ENCODE measurements at places on chromosomes 1 and 21. TPM values are rescaled to one million over a fixed set of nuclear protein-coding genes. Genes with fewer than 3 reads are reported as not detected.
A peak's percentile ranks its signal among the peaks of the same experiment; 100 is the strongest.

DNA sequence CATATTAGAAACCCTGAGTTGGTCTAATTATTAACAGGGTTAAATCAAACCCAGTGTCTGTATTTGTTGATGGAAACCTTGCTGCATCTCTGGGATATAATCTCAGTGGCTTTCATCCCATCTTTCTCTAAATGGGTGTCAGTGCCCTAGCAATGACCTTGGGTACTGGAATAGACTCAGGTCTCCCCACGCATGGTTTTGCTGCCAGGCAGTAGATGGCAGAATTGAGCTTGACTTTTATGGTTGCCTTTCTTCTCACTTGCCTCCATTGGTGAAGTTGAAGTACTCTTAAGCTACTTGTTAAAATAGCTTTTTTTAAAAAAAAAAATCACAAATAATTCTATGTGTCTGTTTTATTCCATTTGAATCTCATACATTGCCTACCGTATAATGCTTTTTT is 81.8 kb upstream of the HMCN1 start:
- peaks cover 8% of the 10 kb centered on the region for H3K4me1 ChIP-seq
- DNase-seq = no peak
- H3K4me3 ChIP-seq = no peak overlapping the region
- H3K27me3 ChIP-seq = no peaks in the 10 kb centered on the region

DNA sequence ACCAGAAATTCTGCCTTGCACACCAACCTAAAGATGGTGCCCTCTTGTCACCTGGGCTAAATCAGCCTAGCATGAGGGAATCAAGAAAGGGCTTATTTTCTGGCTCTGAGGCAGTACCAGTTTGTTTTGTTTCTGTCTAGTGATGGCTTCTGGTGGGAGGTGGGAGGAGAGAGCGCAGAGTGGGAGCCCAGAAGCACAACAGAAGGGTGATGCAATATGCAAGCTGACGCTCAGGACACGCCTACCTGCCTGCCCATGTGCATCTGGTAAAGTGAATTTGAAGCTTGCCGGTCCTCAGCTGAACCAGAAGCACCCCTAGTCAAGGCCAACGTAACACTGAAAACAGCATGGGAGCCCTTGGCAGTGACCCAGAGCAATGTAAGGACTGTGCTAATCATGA is 138.4 kb upstream of the TIAM1 start:
- no peak for DNase-seq
- H3K4me3 ChIP-seq = no peak overlapping the region
- H3K4me1 ChIP-seq = no peaks in the 10 kb centered on the region
- no peaks in the 10 kb centered on the region for H3K27me3 ChIP-seq
- H3K36me3 ChIP-seq = no peaks in the 10 kb centered on the region

GRCh38 chr1:216914974-216915373 is 191.7 kb upstream of the ESRRG start:
- no peaks in the 10 kb centered on the region for H3K4me1 ChIP-seq
- H3K4me3 ChIP-seq = no peak overlapping the region
- DNase-seq = no peak

DNA sequence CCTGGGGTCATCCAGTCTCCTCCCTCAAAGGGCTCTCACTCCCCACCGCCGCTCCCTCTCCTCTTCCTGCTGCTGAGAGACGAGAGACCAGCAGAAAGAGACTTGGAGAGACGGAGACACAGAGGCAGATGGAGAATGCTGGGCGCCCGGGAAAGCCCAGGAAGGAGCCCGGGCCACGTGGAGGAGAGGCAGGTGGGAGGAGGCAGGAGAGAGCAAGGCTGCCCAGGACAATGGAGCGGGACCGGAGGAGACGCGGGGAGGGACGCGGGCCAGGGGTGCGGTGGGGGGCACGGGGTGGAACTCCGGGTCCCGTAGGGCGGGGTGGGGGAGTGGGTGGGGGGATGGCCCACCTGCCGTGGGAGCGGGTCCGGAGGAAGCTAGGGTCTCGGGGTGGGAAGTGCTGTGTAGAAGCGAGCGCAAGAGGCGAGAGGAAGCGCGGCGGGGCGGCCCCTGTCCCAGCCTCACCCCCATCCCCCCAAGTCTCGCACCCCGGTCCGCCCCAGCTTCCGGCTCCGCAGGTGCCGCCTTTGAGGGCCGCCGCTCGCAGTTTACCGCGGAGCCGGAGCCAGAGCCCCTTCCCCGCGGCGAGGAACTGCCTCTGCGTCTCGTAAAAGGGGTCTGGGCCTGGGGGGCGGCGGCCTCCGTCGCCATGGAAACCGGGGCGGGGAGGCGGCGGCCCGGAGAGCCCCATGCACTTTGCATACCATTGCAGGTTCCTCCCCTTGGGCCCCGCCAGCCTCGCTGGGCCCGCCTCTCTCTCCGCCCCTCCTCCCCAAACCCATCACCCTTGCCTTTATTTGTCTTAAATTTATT is 11.7 kb upstream of the EPHA2 start:
- DNase-seq = peak; percentile 90
- H3K4me1 ChIP-seq = peaks cover 13% of the 10 kb centered on the region
- no peaks in the 10 kb centered on the region for H3K36me3 ChIP-seq
- H3K27ac ChIP-seq = peak overlapping the region; percentile 81
- no peaks in the 10 kb centered on the region for H3K27me3 ChIP-seq
- H3K4me3 ChIP-seq = peak overlapping the region; percentile 55

- no peak overlapping the region for H3K27ac ChIP-seq
- no peak overlapping the region for H3K4me3 ChIP-seq
- H3K4me1 ChIP-seq = peaks cover 19% of the 10 kb centered on the region
- no peaks in the 10 kb centered on the region for H3K27me3 ChIP-seq
- H3K36me3 ChIP-seq = no peaks in the 10 kb centered on the region
- DNase-seq = no peak
These were observed 11.8 kb downstream of the NOS1AP start for GRCh38 chr1:162081316-162081715.

- peaks cover 19% of the 10 kb centered on the region for H3K4me1 ChIP-seq
- H3K27ac ChIP-seq = peak overlapping the region; percentile 0
- H3K4me3 ChIP-seq = no peak overlapping the region
- peak; percentile 41 for DNase-seq
- H3K27me3 ChIP-seq = no peaks in the 10 kb centered on the region
These were observed 44.9 kb downstream of the ACOT7 start for GRCh38 chr1:6348511-6349191.

- no peaks in the 10 kb centered on the region for H3K36me3 ChIP-seq
- no peak overlapping the region for H3K27ac ChIP-seq
- no peaks in the 10 kb centered on the region for H3K4me1 ChIP-seq
- no peak overlapping the region for H3K4me3 ChIP-seq
These were observed 15.9 kb upstream of the IFNAR1 start for GRCh38 chr21:33308586-33309490.

DNA sequence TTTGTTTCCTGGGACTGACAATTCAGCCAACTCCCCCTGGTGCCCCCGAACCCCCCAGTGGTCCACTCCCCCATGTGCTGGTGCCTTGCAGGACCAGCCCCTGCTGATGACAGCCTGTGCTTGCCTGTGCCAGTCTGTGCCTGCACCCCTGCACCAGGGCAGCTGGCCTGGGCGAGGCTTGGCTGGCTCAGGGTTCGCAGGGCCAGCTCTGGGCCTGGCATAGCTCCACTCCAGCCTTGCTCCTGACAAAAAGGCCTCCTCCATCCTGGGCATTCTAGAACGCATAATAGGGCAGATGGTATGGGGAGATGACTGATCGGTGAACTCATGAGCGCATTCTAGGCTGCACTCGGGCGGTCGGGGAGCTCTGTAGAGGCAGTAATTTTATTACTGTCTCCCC is 5.4 kb downstream of the CNTN2 start:
- H3K27me3 ChIP-seq = peaks cover 8% of the 10 kb centered on the region
- no peak overlapping the region for H3K4me3 ChIP-seq
- no peak overlapping the region for H3K27ac ChIP-seq
- H3K4me1 ChIP-seq = peaks cover 4% of the 10 kb centered on the region
- no peaks in the 10 kb centered on the region for H3K36me3 ChIP-seq
- DNase-seq = no peak

GRCh38 chr1:101741910-101742309 is 254.8 kb downstream of the OLFM3 start:
- H3K4me3 ChIP-seq = no peak overlapping the region
- no peaks in the 10 kb centered on the region for H3K27me3 ChIP-seq
- no peaks in the 10 kb centered on the region for H3K36me3 ChIP-seq
- H3K4me1 ChIP-seq = no peaks in the 10 kb centered on the region
- no peak overlapping the region for H3K27ac ChIP-seq

GRCh38 chr1:186659890-186660341 is 20.3 kb downstream of the PTGS2 start:
- H3K27me3 ChIP-seq = no peaks in the 10 kb centered on the region
- H3K27ac ChIP-seq = no peak overlapping the region
- no peaks in the 10 kb centered on the region for H3K4me1 ChIP-seq
- H3K36me3 ChIP-seq = no peaks in the 10 kb centered on the region

- H3K27ac ChIP-seq = peak overlapping the region; percentile 92
- no peak overlapping the region for H3K4me3 ChIP-seq
- H3K36me3 ChIP-seq = no peaks in the 10 kb centered on the region
- no peak for DNase-seq
These were observed 8.7 kb downstream of the PLXNA2 start for GRCh38 chr1:208235356-208235981.

- no peak overlapping the region for H3K27ac ChIP-seq
- H3K36me3 ChIP-seq = peaks cover 88% of the 10 kb centered on the region
- peak; percentile 13 for DNase-seq
- H3K4me3 ChIP-seq = no peak overlapping the region
- no peaks in the 10 kb centered on the region for H3K4me1 ChIP-seq
These were observed 45.0 kb downstream of the NPHP4 start for GRCh38 chr1:5947071-5947821.

DNA sequence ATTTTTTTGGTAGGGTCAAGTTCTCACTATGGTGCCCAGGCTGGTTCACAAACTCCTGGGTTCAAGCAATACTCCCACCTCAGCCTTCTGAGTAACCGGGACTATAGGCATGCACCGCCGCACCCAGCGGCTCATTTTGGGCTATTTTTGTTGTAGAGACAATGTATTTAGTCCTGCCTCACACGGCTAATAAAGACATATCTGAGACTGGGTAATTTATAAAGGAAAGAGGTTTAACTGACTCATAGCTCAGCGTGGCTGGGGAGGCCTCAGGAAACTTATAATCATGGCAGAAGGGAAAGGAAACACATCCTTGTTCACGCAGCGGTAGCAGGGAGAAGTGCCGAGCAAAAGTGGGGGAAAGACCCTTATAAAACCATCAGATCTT is 4.2 kb downstream of the CELA2A start:
- no peaks in the 10 kb centered on the region for H3K4me1 ChIP-seq
- H3K4me3 ChIP-seq = no peak overlapping the region
- DNase-seq = no peak

CHD1L gene
- 51.2 TPM for total RNA-seq

LIN28A gene
- not detected for total RNA-seq

GBP7 gene
- not detected for total RNA-seq
